Fibroblast of skin of back (primary cell): ENCODE measurements at places on chromosomes 11 and 22.

DNA sequence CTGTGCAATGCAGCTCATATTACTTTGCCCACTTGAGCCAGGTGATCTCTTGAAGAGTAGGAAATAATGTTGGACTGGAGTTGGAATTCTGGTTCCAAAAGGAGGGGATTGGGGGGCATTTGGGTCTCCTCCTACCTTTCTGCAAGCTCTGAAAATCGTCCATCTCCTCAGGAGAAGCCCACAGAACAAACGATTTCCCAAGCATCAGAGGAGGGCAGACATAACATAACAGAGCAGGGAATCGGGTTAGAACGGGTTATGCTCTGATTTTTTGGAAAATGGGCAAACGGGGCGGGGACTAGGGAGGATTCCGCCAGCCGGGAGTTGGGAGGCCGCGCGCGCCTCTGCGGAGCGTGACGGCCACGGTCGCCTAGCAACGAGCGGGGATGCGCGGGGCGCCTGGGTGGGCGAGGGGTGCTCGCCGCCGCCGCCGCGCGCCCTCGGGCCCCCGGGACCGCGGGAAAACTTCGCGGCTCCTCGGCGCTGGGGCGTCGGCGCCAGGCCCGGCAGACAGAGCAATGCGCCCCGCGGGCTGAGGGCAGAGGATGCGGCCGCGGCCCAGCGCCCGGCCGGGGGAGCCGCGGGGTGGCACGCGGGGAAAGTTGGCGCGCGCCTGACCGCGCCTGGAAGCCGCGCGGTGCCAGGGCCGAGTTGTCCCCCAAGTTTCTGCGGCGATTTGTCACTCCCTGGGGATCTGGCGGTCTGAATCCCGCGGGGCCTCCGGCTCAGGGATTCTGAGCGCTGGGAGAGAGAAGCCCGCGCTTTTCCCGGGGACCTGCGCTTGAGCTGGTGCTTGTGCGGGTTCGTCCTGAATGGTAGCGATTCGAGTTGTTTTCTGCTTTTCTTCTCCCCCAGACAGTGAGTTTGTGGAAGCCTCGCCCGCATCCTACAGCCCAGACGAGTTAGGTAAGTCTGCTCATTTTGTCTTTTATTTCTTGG lies 27.8 kb upstream of the AMOTL1 start:
- DNase-seq = peak; percentile 34

- no peak for DNase-seq
Observed at GRCh38 chr11:20672575-20672974, 3.2 kb downstream of the NELL1 start.

- DNase-seq = no peak
Observed at GRCh38 chr22:42985531-42985905, 29.4 kb downstream of the PACSIN2 start.

GRCh38 chr11:69461272-69461962 lies 20.0 kb upstream of the LINC01488 start:
- no peak for DNase-seq

DNA sequence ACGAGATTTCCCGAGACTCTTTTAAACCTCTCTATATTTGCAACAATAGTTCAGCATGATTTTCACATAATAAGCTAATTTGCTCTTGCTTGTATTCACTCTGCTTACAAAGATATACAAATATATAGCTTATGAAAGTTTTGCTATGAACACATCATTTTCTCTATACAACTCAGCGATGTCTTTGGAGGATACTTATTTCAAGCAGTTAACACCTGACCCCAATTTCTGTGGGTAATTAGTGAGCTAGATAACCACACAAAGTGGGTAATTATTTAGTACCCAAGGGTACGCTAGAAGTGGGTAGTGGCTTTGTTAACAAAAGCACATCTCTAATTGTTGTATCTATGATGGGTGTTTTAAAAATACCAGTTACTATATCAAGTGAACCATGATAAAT lies 12.3 kb downstream of the BLID start:
- DNase-seq = no peak

- DNase-seq = peak; percentile 49
Observed at GRCh38 chr11:789943-790342, at the start of gene CEND1. CEND1 (minus strand) TSS chr11:790090; CDS start chr11:788576, 1,514 bp downstream.

DNA sequence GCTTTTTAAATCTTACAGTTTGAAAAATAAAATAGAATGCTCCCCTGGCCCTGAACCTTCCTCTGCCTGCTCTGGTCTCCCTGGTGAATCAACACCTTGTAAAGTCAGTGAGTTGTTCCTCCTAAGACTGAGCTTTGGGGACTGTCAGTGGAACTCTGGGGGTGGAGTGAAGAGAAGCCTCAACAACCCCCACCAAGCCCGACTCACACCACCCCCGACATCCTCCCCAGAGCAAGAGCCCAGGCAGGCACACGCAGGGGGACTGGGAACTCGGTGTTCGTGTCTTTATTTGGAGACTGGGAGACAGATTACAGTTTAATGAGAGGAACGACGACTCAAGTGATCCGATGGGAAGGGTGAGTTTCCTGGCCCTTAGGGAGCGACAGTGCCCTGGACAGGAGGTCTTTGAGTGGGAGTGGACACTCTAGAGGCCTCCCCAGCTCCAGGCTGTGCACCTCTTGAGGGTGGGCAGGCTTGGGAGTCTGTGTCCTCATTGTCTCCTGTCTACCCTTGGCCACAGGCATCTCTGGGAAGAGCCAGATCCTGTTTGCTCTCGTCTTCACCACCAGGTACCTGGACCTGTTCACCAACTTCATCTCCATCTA lies 6.2 kb downstream of the KDELR3 start:
- no peak for DNase-seq

DNA sequence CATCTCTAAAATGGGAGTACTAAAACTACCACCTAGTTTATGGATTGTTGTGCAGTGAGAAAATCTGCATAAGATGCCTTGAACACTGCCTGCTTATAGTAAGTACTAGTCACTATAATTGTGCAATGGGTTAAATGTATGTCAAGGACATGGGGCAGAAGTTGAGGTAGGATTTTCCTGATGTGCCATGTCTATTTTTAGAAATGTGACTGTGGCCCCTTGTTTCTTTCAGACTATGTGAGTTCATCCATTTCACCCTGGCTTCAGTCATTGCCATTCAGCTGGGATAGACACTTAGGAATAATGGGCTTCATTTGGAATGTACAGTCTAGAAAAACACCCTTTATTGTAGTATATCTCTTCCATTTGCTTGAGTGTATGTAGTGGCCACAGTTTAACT lies 51.4 kb downstream of the BDNF start:
- DNase-seq = no peak

- DNase-seq = no peak
Observed at GRCh38 chr22:29029202-29030000, 32.2 kb downstream of the C22orf31 start.

- no peak for DNase-seq
Observed at GRCh38 chr11:93500759-93501158, 42.4 kb downstream of the SMCO4 start.

DNA sequence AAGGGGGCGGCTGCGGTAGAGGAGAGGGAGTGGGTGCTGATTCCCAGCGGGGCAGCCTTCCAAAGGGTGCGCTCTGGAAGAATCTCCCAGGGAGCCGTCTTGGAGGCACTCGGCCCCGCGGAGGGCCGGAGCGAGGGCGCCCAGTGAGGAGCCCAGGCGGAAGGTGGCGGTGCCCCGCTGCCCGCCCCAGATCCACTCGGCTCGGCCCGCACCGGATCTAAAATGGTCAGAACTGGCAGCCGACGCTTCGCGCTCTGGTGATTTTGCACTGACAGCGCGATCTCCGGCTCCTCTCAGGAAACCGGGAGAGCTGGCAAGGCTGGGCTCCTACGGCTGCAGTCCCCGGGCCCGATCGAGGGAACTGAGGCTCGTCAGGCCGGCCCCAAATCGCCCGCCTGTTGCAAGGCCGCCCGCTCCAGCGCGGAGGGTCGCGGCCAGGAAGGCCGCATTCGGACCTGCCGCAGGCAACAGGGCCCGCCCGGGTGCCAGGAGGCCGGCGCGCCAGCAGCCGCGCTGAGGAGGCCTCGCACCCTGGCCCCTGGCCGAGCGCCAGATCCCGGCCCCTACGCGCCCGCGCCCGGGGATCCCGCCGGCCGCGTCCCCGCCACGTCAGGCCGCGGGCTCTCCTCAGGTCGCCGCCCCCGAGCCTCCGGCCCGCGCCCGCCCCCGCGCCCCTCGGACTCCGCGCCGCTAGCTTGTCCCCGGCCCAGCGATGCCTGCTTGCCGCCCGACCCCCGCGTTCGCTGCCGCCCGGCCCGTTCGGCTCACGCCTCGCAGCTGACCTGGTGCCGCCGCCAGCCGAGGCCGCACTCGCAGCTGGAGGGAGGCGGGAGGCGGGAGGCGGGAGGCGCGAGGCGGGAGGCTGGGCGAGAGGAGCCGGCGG lies at the start of gene KLHL22:
Gene KLHL22 (minus strand): TSS at position 818 of the 883 bp plus-strand sequence. CDS start 6,584 bp downstream, outside the sequence.
- DNase-seq = peak; percentile 27

DNA sequence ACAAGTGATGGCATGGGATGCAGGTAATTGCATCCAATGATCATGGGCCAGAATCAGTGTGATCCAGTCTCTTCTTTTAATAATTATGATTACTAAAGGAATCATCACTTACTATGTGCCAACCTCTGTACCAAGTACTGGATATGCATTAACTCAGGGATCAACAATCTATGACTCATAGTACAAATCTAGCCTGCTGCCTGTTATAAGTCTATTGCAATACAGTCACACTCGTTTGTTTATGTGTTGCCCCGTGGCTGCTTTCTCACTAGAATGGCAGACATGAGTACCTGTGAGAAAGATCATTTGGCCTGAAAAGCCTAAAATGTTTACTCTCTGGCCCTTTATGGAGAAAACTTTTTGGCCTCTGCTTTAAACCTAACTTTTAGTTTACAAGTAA lies 45.0 kb downstream of the OR6Q1 start:
- DNase-seq = no peak

- no peak for DNase-seq
Observed at GRCh38 chr11:36093548-36093947, 149.7 kb downstream of the LDLRAD3 start.

DNA sequence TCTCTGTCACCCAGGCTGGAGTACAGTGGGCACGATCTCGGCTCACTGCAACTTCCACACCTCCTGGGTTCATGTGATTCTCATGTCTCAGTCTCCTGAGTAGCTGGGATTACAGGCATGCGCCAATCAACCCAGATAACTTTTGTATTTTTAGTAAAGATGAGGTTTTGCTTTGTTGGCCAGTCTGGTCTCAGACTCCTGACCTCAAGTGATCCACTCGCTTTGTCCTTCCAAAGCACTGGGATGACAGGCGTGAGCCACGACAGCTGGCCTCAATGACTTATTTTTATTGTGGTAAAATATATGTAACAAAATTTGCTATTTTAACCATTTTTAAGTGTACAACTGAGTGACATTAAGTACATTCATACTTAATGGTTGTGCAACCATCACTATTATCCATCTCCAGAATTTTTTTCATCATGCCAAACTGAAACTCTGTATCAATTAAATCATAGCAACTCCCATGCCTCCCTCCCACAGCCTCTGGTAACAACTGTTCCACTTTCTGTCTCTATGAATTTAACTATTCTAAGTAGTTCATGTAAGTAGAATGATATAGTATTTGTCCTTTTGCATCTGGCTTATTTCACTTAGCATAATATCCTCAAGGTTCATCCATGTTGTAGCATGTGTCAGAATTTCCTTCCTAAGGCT lies 50.7 kb upstream of the CWF19L2 start:
- no peak for DNase-seq

DNA sequence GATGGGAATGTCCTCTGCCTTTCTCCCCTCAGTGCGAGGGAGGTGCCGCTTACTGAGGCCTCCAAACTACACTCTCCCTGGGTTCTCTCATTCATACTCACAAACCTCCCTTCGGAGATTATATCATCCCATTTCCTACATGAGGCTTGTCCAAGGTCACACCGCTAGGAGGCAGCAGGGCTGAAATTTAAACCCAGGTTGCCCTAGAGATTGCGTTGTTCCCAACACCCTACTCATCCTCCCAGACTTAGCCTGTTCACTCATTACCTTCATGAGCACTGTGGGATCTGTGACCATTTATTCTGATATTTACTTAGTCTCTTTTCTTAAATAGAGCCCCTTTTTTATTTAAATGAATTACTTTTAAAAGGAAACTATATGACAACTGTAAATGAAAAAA lies 31.1 kb downstream of the SDHAF2 start:
- DNase-seq = no peak

- DNase-seq = no peak
Observed at GRCh38 chr22:45600790-45601730, 70.6 kb upstream of the ATXN10 start.

- DNase-seq = peak; percentile 13
Observed at GRCh38 chr11:9313648-9314290, 624 bp downstream of the TMEM41B start.

DNA sequence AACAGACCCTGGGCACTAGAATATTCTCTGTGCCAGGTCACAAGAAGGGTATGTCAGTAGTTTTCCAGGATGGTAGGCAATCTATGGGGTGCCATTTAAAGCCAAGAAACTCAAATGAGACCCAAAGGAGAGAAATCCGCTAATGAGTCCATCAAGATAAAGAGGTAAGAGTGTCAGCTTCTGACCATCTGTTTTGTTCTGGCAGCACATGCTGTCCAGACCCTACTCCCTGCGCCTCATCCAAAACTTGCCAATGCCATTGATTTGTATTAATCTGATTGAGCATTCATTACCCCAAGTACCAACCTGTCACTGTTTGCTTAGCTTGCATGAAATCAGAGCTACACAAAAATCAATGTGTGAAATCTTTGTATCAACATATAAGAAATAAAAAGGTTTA lies 229.0 kb downstream of the BLID start:
- DNase-seq = no peak

DNA sequence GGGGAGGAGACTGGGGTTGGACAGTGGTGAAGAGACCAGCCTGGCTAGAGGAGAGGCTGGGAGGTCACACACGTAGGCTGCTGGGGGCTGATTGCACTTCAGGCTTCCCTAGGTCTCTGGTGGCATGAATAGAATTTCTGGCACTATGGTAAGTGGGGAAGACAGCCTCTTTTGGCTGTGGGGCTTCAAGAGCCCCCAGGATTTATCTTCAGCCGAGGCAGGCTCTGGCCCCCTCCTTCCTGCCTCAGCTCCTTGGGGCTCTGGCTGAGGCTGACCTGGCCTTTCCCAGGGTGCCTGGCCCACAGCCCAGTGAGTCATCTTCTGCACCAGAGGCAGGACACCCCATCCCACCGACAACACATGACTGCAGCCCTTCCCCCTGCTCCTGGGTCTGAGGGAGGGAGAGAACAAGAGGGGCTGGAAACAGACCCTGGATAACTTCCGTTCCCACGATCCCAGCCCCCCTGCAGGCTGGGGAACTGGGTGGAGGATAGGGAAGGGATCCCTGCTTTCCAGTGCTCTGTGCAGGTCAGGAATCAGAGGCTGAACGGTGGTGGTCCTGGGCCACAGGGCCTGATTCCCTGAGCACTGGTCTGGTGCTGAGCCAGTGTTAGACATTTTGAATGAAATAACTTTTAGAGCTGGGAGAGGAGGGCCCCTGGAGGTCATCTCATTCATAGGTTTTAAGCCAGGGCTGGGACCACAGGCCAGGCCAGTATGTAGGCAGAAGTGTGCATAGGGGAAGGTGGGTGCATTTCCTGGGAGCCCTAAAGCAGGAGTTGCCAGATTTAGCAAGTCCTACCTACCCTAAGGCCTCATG lies 26.5 kb downstream of the ARHGEF17 start:
- DNase-seq = peak; percentile 92

DNA sequence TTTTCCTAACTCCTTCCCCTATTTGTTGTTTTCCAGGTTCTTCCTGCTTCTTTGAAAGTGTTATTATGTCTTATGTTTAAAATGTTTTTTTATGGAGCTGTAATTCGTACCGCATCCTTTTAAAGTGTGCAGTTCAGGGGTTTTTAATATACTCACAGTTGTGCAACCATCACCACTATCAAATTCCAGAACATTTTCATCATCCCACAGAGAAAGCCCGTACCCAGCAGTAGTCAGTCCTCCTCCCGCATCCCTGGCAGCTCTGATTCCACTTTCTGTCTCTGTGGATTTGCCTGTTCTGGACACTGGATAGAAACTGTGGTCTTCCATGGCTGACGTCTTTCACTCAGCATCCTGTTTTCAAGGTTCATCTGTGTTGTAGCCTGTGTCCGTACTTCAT lies 73.7 kb downstream of the JAM3 start:
- DNase-seq = no peak
